ENCODE measurements at places on chromosomes 7 and 10.

- no peak for DNase-seq
Observed at GRCh38 chr10:7070950-7071349, 339.9 kb downstream of the SFMBT2 start.

GRCh38 chr10:19998482-19998881 is 182.2 kb downstream of the PLXDC2 start:
- no peak for DNase-seq

- no peak for DNase-seq
Observed at GRCh38 chr7:68663392-68663791, 934.9 kb upstream of the AUTS2 start.

DNA sequence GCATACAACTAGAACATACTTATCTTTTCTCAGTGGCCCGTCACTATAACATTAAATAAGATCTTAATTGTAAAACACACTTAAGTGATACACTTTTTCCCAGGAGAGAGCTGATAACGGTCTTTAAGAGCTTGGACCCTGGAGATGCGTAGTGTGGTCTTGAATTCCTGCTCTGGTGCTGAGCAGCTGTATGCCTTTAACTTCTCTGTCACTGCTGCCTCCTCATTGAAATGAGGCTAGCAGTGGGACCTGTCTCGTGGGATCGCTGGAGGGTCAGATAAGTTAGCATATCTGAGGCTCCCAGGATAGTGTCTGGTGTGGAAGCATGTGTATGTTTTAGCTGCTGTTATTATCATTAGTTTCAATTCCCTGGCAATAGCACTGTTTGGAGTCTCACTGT is 194.9 kb downstream of the SDK1 start:
- no peak for DNase-seq

DNA sequence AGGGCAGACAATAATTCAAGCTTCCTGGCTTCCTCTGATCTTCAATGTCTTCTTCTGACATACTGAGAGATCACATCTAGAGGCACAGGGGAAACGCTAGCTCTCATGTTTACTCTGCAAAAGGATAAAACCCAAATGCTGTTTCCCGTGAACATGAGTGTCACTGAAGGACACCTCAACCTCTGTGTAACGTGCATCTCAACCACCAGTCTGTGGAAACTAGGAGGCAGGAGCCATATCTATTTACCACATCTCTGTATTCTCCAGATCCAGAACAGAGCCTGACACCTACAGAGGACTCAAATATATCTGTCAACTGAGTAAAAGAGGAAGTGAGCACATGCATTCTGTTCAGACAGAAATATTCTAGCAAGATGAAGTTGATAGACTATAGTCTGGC is 140.3 kb upstream of the TARP start:
- no peak for DNase-seq
